ENCODE measurements at places on chromosomes 3 and 15. TPM values are rescaled to one million over a fixed set of nuclear protein-coding genes. Genes with fewer than 3 reads are reported as not detected.

GRCh38 chr3:119950666-119951325 lies 143.5 kb downstream of the GSK3B start:
- DNase-seq = no peak

DNA sequence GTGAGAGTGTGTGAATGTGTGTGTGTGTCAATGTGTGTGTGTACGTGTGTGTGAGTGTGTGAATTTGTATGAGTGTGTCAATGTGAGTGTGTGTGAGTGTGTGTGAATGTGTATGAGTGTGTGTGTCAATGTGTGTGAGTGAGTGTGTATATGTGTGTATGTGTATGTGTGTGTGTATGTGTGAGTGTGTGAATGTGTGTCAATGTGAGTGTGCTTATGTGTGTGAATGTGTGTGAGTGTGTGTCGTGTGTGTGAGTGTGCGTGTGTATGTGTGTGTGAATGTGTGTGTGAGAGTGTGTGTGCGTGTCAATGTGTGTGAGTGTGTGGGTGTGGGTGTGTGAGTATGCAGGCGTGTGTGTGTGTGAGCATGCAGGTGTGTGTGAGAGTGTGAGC lies 93.5 kb upstream of the ALDH1A3 start:
- DNase-seq = no peak

Gene PATL2
- polyA plus RNA-seq = 1.0 TPM

GRCh38 chr3:160448845-160449635 lies 546 bp downstream of the TRIM59 start:
- no peak for DNase-seq

DNA sequence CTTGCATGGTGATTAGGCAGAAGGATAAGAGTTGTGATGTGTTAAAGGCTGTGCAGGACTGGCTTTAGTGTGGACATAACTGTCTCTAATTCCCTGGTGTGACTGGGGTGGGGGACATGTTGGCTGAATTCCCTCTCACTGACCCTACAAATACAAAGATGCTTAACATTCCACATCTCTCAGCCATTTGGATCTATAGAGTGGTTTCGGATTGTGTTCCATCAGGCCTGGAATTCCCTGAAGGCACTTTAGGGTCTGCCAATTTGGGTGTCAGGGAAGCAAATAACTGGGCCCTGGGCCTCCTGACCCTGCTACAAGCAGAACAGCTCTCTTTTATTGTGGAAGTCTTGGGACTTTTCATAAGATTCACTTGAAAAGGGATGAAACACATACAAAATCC lies 56.2 kb downstream of the ARHGEF26 start:
- DNase-seq = no peak

DNA sequence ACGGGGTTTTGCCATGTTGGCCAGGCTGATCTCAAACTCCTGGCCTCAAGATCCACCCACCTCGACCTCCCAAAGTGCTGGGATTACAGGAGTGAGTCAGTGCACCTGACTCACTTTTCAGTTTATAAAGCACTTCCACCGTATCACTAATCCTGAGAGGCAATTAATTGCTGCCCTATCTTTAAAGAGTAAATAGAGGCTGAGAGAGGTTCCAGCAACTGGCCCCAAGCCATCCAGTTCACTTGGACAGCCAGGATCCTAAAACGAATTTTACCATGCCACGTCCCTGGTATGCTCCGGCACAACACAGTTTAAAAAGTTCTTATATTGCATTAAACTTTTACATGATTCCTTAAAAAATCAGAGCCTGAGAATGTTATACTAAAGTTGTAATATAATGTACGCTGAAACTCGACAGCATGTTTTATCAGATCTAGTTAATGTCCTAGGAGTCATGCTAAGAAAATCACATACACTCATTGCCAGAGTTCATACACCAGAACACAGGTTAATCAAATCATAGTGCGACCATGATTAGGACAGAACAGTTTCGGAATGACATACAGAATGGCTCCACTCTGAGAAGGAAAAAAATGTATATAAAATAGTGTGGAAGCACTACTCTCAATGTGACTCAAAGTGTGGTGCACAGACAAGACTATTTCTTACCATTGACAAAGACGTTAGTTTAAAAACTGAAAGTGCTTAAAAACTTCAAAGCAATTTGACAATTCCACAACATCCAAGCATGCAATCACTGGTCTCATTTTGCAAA lies 125.4 kb downstream of the ULK4 start:
- no peak for DNase-seq

Gene CXCR6
- not detected for polyA plus RNA-seq

All from keratinocyte (primary cell).